COR-L47 (cell line): ENCODE measurements at places on chromosomes 1 and 21.
A peak's percentile ranks its signal among the peaks of the same experiment; 100 is the strongest.

DNA sequence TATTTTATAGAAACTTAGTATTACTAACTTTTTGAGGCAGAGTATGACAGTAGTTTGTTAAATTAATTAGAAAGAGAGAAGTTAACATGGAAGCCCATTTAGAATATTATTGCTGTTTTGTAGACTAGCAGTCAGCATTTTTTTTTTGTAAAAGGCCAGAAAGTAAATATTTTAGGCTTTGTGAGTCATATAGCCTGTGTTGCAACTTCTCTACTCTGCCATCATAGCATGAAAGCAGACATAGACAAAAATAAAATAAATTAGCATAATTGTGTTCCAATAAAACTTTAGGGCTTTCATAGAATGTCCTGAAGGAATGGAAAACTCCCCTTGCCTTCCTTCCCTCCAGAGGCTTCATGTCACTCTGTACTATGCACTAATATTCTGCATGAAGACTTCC lies 12.3 kb upstream of the RGS4 start:
- DNase-seq: no peak

GRCh38 chr1:151372058-151372934 lies at the start of gene SELENBP1:
Gene SELENBP1 (minus strand): TSS chr1:151372705. CDS start chr1:151372641, 64 bp downstream.
- peak; percentile 82 for DNase-seq

- DNase-seq: no peak
Measured at GRCh38 chr1:165011991-165012531, 344.5 kb downstream of the LMX1A start.

DNA sequence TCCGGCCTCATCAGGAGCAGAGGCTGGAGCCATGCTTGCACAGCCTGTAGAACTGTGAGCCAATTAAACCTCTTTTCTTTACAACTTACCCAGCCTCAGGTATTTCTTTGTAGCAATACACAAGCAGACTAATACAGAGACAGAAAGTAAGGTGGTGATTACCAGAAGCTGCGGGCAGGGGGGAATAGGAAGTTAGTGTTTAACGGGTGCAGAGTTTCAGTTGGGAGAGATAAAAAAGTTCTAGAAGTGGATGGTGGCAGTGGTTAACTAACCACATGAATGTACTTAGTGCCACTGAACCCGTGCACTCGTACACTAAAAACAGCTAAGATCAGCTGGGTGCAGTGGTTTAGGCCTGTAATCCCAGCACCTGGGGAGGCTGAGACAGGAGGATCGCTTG lies 80.4 kb upstream of the TARDBP start:
- DNase-seq: no peak

DNA sequence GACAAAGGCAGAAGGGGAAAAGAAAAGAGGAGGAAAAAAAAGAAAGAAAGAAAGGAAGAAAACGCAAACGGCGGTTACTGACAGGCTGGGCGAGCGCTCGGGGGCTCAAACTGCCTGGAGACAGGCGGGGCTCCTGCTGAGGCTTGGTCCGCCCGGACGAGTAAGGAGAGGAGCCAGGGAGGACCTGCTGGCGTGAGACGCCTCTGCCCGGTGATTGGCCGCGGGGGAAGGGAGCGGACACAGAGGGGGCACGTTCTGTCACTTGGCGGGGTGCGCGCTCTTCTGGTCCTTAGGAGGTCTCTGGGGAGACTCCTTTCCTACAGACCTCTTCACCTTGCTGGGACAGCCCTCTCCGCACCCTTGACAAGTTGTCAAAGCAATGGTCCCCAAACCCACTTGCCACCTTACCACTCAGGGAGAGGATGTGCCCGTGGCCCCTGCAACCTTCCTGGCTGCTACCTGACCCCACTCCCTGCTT lies 791 bp upstream of the PIK3R3 start:
- DNase-seq: peak; percentile 70

- no peak for DNase-seq
Measured at GRCh38 chr1:244306544-244306943, 145.2 kb downstream of the ADSS2 start.

DNA sequence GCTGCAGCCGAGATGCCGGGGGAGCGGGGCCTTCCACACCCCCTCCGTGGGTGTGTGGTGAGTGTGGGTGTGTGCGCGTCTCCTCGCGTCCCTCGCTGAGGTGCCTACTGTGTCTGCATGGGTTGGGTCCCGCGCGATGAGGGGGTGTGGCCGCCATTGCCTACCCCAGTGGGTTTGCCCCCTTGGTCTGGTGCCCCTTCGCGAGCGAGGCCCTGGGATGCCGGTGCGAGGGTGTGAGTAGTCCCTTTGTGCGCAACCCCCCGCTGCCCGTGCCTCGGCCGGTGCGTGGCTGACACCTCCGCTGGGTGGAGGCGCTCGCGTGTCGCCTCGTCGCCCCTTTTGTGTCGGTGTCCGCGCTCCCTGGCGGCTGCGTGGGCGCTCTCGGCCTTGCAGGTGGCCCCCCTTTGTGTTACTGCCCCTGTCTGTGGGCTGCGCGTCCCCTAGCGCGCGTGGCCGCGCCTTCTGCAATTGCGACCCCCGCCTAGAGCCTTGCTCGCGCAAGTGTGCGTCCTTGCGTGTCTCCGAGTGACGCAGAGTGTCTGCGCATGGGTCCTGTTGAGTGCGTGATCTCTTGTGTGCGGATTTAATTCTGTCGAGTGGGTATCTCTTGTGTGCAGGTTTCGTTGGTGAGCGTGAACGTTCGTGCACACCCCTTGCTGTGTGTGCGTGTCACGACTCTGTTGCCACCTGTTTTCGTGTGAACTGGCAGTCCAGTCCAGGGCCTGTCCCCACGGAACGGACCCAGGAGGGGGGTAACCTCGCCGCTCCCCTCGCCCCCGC lies 553 bp downstream of the TTC3 start:
- DNase-seq: peak; percentile 78

DNA sequence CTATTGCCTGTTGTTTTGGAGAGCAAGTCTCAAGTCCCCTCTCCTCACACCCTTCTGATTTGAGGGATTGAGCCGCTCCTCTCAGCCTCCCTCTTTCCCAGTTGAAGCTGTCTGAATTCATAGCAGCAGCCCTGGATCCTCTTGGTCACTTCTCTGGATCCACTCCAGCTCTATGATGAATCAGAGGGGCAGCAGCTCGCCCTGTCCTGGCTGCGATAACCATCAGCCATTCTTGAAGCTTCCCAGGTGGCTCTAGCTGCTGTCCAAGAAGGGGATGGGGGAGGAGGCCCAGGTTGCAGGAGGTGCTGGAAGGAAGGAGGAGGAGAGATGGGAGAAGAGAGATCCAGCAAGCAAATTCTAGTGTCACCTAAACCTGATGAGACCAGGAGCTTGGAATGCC lies 31.3 kb downstream of the WNT4 start:
- DNase-seq: no peak

DNA sequence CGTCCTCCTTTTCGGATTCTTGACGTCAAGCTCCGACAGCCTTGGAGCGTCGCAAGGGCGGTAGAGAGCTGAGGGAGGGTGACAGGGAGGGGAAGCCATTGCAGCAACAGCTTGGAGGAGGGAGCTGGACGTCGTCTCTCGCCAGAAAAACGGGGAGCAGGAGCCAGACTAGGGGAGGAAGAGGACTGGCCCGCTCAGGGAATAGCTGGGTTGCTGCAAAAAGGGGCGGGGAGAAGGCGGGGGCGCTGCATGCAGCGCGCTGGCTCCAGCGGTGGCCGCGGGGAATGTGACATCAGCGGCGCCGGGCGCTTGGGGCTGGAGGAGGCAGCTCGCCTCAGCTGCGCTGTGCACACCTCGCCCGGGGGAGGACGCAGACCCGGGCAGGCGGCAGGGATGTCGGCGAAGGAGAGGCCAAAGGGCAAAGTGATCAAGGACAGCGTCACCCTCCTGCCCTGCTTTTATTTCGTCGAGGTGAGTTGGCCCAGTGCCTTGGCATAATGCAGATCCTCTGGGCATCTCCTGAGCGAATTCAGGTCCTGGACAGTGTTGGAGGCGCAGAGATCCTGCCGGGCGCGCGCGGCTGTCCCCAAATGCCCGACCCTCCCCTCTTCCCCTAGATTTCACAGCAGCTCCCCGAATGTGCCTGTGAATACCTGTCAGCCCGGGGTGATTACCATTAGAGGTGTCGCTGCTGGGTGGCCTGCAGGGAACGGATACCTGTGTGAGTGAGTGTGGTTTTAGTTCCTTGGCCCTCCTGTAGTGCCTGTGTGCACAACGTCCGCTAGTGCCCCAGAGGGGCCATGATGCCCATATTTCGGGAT lies at the start of gene PLPPR4:
PLPPR4 (plus strand) TSS at position 292 of the 821 bp plus-strand sequence; CDS start at position 394, 102 bp downstream.
- DNase-seq: peak; percentile 28

DNA sequence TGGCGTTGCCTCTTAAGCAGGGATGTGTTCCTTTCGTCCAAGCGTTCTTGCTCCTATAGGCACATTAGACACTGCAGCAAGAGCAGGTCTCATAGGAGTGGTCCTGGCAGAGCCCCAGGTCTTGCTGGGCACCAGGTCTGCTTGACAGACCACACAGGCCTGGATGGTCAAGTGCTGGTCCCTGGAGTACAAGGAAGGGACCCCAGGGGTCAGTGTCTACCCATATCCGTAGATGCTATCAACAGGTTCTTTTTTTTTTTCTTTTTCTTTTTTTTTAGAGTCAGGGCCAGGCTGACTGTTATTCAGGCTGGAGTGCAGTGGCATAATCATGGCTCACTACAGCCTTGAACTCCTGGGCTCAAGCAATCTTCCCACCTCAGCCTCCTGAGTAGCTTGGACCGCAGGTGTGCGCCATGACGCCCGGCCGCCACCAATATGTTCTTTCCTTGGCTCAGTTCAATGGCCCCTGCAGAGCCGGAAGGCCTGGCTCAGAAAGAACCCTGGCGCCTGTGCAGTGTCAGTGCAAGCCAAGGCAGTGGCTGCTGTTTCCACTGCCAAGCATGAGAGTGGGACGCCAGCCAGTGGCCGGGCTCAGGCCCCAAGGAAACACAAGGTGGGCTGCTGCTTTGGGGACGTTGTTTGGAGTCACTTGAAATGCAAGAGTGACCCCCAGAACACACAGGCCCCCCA lies 10.0 kb upstream of the TNFRSF8 start:
- no peak for DNase-seq

- no peak for DNase-seq
Measured at GRCh38 chr1:24900985-24901781, 28.9 kb downstream of the RUNX3 start.

- no peak for DNase-seq
Measured at GRCh38 chr1:96633695-96634094, 87.9 kb upstream of the PTBP2 start.

- DNase-seq: no peak
Measured at GRCh38 chr1:79005945-79006344, 585 bp downstream of the ADGRL4 start.

DNA sequence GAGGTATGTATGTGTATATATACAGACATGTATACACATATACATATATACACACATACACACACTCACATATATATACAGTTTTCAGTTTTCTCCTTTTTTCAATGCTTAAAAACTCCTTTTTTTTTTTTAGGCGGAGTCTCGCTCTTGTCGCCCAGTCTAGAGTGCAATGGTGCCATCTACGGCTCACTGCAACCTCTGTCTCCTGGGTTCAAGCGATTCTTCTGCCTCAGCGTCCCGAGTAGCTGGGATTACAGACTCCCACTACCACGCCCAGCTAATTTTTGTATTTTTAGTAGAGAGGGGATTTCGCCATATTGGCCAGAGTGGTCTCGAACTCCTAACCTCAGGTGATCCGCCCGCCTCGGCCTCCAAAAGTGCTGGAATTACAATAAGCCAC lies 27.0 kb downstream of the STYXL2 start:
- no peak for DNase-seq

- DNase-seq: no peak
Measured at GRCh38 chr1:156126630-156127534, 12.4 kb downstream of the LMNA start.

GRCh38 chr1:147567594-147568381 lies 26.5 kb downstream of the BCL9 start:
- no peak for DNase-seq

DNA sequence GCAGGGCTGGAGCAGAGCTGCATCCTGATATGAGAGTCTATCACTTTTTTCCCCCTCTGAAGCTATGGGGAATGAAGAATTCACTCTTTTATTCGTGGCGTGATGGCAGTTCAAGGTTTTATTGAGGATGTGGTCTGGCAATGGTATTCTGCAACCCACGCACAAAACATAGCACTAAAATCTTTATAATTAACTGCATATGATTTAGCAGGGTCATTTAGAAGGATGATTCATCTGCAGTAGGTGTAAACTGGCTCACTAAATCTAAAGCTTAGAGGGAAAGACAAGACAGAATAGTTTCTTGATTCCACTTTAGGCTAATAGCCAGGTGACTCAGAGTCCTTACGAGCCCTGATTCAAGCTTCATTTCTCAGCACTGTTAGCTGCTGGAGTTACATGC lies 25.0 kb upstream of the CHRM3 start:
- DNase-seq: no peak

DNA sequence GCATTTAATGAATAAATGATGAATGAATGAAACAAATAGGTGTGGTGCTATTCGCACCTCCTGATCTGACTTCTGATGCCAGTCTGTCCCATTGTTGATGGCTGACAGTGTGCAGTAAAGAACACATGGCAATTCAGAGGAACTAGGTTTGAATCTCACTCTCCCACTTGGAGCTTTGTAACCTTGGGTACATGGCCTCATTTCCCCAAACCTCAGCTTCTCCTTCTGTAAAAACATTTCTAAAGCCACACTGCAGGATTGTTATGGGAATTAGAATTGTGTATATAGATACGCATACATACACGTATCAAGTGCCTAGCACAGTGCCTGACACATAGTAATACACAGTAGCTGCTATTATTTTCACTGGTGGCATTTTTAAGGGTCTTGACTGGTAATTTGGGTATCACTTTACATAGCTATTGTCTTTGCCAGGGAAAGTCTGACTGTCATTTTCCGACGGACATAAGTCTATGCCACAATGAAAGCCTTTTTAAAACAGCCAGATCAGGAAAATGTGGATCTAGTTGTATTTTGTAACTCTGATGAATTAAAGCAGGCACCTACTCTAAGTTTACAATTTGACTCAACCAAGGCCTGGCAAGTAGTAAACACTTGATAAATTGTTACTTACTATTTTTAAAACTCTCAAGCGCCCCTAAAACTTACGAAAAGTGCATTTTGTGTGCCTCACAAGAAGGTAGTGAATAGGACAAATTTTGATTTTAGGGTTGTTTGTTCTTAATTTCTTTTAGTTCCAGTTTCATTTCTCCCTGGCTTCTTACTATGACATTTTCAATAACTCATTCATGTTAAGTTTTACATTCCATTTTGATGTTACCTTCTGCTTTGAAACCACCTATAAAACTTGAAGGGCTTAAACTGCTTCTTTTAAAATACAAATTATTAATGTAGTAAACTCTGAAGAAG lies 164.4 kb downstream of the SDCCAG8 start:
- no peak for DNase-seq

GRCh38 chr1:63691701-63692425 lies 82.0 kb upstream of the ROR1 start:
- DNase-seq: peak; percentile 43

- DNase-seq: no peak
Measured at GRCh38 chr1:8065369-8065768, 39.3 kb upstream of the ERRFI1 start.

GRCh38 chr1:119327450-119328155 lies 41.0 kb upstream of the HAO2 start:
- peak; percentile 72 for DNase-seq

GRCh38 chr21:40731206-40731605 lies 115.8 kb downstream of the DSCAM start:
- no peak for DNase-seq
